Epithelial cell of proximal tubule (primary cell): ENCODE measurements at places on chromosomes 16 and 17. TPM values are rescaled to one million over a fixed set of nuclear protein-coding genes. Genes with fewer than 3 reads are reported as not detected.

CES1 gene
- total RNA-seq, result not detected in 2 replicates

NMRAL1 gene
- total RNA-seq, result 120 and 177 TPM in 2 replicates

ZP2 gene
- total RNA-seq, result not detected in 2 replicates

WIPF2 gene
- 7.5 and 12.5 TPM in 2 replicates for total RNA-seq

ST6GALNAC1 gene
- 0.36 and 0.52 TPM in 2 replicates for total RNA-seq

TEKT1 gene
- not detected in 2 replicates for total RNA-seq
